ENCODE measurements at places on chromosomes 5 and 9. TPM values are rescaled to one million over a fixed set of nuclear protein-coding genes. Genes with fewer than 3 reads are reported as not detected.

DNA sequence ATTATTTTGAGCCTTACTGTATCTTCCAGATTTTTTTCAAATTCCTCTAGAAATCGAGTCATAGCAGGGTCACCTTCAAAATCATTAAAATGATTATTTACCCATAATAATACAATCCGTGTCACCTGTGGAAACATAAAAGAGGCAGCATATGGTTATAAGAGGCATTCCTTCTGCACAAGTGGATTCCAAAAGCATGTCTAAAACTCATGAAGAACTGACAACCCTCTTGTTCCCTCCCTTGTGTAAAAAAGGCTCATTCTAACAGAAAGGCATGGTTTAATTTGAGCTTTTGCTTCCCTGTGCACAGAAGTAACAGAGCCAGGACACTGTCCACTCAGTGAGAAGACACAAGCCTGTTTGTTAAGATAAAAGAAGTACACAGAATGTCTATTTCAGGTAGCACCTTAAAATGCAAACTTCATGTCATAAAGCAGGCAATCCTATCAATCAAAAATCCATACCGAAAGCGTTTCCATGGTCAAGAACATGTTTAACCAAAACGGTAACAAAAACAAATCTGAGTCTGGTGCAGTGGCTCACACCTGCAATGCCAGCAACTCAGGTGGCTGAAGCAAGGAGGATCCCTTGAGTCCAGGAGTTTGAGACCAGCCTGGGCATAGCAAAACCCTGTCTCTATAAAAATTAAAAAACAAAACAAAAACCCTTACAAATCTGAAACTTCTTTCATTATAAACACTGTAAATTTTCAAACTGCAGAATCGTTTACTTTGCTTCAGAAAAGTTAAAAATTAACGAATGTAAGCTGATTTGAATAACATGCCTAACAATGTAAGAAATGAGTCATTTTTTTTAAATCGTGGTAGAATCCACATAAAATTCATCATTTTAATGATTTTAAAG lies 139.3 kb downstream of the RAPGEF6 start:
- peaks cover 74% of the 10 kb centered on the region for H3K36me3 ChIP-seq
- H3K4me1 ChIP-seq = no peaks in the 10 kb centered on the region
- H3K4me3 ChIP-seq = no peak overlapping the region
- H3K27me3 ChIP-seq = no peaks in the 10 kb centered on the region

DNA sequence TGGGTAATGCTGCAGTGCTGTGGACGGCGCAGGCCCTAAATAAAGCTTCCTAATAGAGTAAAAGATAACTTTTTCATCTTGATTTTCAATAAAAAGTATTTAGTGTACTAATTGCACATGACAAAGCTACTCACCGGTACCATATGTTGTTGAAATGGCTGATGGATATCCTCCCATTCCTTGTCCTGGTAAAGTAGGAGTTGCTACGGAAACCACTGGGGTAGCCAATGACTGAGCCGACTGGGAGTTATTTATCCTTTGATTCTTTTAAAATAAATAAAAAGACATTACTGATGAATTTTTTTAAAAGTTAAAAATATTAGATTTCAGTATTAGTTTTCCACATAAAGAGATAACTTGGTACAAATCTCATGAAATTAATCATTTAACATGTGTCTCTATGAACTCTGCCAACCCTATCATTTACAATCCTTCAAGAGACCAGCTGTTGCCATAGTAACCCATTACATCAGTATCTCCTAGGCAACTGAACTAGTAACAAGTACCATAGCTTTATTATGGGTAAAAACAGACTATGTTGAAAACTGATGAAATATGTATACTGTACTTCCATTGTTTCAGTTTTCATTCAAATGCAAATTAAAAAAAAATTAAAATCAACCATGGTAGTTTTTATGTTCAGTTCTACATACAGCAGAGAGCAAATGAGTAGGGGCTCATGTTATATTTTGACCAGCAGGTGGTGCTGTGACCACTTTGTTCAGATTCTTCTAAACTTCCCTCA lies 153.7 kb downstream of the MEF2C start:
- H3K4me1 ChIP-seq = peaks cover 35% of the 10 kb centered on the region
- H3K27me3 ChIP-seq = no peaks in the 10 kb centered on the region
- peak overlapping the region; percentile 26 for H3K27ac ChIP-seq
- peaks cover 82% of the 10 kb centered on the region for H3K36me3 ChIP-seq

SH3PXD2B gene
- total RNA-seq = not detected

BASP1 gene
- total RNA-seq = 66.4 TPM

GRCh38 chr9:121699571-121700164 lies 48.2 kb downstream of the DAB2IP start:
- H3K27me3 ChIP-seq = peaks cover 13% of the 10 kb centered on the region
- peaks cover 31% of the 10 kb centered on the region for H3K4me1 ChIP-seq
- no peak overlapping the region for H3K27ac ChIP-seq

DNA sequence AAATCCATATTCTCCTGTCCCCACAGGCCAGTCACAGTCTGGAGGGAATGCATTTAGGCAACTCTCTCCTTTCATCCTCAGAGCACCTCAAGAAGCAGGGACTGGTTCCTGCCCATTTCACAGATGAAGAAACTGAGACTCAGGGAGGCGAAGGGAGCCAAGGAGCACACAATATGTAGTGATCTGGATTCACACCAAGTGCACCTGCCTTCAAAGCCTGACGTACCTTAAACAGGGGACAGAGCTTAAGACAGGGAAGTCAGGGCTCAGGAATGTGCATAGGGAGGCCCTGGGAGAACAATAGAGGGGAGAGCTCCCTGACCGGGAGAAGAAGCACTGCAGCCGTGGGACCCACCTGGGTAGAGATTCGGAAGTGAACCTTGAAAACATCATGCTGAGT lies 83.0 kb downstream of the GABBR2 start:
- no peaks in the 10 kb centered on the region for H3K4me1 ChIP-seq
- H3K27me3 ChIP-seq = no peaks in the 10 kb centered on the region
- no peaks in the 10 kb centered on the region for H3K36me3 ChIP-seq
- no peak for DNase-seq
- H3K27ac ChIP-seq = no peak overlapping the region

DNA sequence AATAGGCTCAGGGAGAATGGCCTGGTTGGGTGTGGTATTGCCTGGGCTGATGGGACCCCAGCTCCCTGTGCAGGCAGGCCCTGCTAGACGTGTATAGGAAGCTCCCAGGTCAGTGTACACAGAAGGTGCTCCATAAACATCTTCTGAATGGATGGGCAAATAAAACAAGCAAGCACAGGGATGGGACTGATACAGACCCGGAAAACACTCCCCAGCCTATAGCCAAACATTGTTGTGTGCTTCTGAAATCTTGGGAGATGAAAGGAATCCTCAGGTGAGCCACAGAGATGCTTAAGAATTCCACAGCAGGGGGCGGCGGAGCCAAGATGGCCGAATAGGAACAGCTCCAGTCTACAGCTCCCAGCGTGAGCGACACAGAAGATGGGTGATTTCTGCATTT lies 151.8 kb downstream of the ENTREP1 start:
- H3K36me3 ChIP-seq = no peaks in the 10 kb centered on the region
- no peak overlapping the region for H3K27ac ChIP-seq
- H3K27me3 ChIP-seq = no peaks in the 10 kb centered on the region
- DNase-seq = no peak

DNA sequence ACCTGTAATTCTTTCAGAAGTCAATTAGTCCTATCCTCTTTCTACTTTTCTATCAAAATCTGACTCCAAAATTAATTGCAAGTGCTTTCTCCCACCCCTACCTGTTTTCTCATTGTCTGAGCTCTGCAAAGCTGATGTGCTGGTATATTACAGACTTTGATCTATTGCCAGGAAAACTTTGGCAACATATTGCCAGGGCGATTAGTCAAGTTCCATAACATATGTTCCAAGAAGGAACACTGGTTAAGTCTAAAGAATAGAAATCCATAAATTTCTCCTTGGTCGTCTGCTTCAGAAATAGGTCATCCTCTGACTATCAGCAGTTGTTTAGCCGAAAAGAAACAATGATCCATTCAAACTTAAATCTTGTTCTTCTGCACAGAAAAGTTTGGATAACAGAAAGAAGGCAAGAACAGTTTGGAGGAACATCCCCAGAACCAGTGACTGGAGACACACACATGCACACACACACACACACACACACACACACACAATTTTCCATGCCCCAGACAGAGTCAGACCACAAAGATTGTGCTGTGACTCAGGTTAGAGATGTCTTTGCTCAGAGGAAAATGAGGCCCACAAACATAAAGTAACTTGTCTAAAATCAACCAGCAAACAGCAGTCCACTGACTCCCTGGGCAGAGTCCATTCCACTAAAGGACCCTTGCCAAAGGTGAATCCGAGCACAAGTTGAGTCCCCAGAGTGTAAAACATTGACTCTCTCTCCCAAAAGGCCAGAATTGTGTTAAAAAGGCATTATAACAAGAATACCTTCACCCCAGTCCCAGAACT lies 202.1 kb downstream of the DEPDC1B start:
- H3K4me3 ChIP-seq = no peak overlapping the region
- peaks cover 24% of the 10 kb centered on the region for H3K4me1 ChIP-seq
- H3K36me3 ChIP-seq = no peaks in the 10 kb centered on the region
- DNase-seq = no peak
- no peak overlapping the region for H3K27ac ChIP-seq
- H3K27me3 ChIP-seq = no peaks in the 10 kb centered on the region

DNA sequence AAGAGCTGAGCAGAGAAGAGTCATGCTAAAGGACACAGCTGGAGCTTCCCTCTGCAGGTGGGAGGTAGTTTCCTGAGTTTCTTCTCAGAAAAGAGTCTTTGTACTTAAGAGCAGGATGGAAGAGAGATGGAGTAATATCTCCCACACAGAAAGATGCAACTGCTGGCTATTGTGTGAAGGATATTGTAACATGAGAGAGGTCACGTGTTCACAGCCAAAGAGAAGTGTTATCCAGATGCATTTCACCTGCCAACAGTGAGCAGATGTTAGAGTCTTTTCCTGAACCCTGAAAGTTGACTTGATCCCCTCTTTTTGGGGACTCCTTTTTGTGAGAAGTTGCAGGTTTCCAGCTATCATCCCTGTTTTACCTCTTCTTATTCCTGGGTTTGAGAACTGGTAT lies 14.0 kb upstream of the TRIO start:
- H3K36me3 ChIP-seq = no peaks in the 10 kb centered on the region
- H3K27ac ChIP-seq = no peak overlapping the region
- no peaks in the 10 kb centered on the region for H3K4me1 ChIP-seq
- no peak overlapping the region for H3K4me3 ChIP-seq
- no peak for DNase-seq
- no peaks in the 10 kb centered on the region for H3K27me3 ChIP-seq

- no peaks in the 10 kb centered on the region for H3K27me3 ChIP-seq
- H3K4me1 ChIP-seq = no peaks in the 10 kb centered on the region
- H3K4me3 ChIP-seq = no peak overlapping the region
- no peak overlapping the region for H3K27ac ChIP-seq
- no peak for DNase-seq
- H3K36me3 ChIP-seq = no peaks in the 10 kb centered on the region
These were observed 219.4 kb downstream of the NMUR2 start for GRCh38 chr5:152185547-152186245.

GRCh38 chr5:151719228-151720000 lies 32.7 kb upstream of the SPARC start:
- DNase-seq = no peak
- H3K4me3 ChIP-seq = no peak overlapping the region
- no peaks in the 10 kb centered on the region for H3K36me3 ChIP-seq
- no peaks in the 10 kb centered on the region for H3K27me3 ChIP-seq
- peaks cover 27% of the 10 kb centered on the region for H3K4me1 ChIP-seq

PCDHA13 gene
- not detected for total RNA-seq

- no peak for DNase-seq
- no peaks in the 10 kb centered on the region for H3K36me3 ChIP-seq
These were observed 15.4 kb downstream of the ROR2 start for GRCh38 chr9:91934654-91935053.

DNA sequence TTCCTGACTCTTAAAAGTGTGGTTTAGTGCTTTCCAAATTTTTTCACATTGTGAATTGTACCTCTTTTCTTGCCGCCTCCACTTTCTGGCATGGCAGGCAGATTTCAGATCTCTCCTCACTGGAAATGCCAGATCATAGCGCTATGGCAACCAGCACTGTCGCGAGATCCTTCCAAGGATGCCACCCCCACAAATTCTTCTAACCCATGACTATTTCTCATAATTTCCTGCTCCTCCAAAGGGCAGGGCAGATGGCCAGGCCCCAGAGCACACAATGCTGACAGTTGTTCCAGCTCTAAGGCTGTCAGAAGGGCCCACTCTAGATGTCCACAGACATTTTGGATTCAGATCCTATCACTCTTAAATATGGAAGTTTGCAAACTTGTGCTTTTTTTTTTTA lies 446.2 kb upstream of the RIOK2 start:
- no peaks in the 10 kb centered on the region for H3K4me1 ChIP-seq
- DNase-seq = no peak
- no peaks in the 10 kb centered on the region for H3K36me3 ChIP-seq
- H3K4me3 ChIP-seq = no peak overlapping the region
- no peaks in the 10 kb centered on the region for H3K27me3 ChIP-seq
- H3K27ac ChIP-seq = no peak overlapping the region

TRPM3 gene
- not detected for total RNA-seq

DNA sequence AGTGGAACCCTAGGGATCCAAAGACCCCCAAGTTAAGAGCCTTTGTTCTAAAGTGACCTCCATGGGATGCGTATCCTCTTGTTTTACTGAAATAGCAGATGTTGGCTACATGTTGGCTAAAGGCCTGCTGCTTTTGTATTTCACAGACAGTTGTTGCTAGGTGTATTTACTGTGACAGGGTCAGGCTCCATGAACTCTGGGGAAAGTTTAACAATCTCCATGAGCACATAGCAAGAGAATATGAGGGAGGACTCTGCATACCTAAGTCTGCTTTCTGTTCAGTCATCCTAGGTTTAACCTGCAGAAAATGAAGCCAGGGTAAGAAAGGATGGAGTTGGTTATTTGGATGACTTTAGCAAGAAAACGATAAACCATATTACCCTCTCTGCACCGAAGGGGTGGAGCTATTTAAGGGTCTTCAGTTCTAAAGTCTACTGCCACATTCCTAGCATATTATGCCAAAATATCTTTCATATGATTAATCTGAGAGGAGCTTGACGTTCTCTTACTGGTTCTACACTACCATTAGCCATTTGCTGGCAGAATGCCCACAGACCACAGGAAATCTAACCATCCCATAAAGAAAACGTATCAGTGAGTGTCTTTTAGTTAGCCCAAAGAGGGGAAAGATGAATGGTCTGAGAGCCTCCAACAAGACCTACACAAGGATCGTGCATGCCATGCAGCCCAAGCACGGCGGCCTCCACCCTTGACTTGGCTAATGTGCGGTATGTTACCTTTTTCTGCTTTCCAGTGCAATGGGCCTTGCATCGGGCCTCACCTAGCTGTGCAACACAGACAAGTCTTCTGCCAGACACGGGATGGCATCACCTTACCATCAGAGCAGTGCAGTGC lies 127.8 kb downstream of the SAXO1 start:
- H3K27ac ChIP-seq = no peak overlapping the region
- no peaks in the 10 kb centered on the region for H3K27me3 ChIP-seq
- no peaks in the 10 kb centered on the region for H3K4me1 ChIP-seq
- no peak for DNase-seq

DNA sequence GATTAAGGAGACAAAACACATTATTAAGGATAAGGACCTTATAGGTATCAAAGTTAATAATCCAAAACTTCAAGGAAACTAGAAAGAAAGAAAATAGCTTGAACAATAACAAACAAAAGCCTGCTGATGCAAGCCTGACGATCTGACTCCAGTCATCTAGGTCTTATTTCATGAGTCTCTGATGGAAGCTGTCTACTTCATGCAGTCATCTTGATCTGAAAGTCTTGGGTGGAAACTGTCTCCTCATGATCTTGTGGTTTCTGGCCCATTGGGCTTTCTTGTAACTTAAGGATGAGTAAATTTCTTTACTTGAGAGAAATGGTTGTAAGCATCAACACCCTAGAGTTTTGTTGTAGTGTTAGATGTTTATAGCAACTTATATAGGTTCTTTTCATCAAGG lies 20.6 kb upstream of the PSIP1 start:
- H3K4me1 ChIP-seq = no peaks in the 10 kb centered on the region
- no peaks in the 10 kb centered on the region for H3K36me3 ChIP-seq
- DNase-seq = no peak

Measured in B cell (primary cell).